ENCODE measurements at places on chromosomes 16 and 17.

GRCh38 chr17:57234739-57235092 lies 21.6 kb upstream of the MSI2 start:
- no peak for DNase-seq

- no peak for DNase-seq
These were observed 10.5 kb upstream of the METRNL start for GRCh38 chr17:83068641-83069570.

- no peak for DNase-seq
These were observed 49.7 kb downstream of the TOX3 start for GRCh38 chr16:52497067-52497816.

GRCh38 chr16:55465077-55465896 lies 13.7 kb upstream of the MMP2 start:
- DNase-seq = peak; percentile 64

GRCh38 chr17:66507103-66507923 lies 204.9 kb downstream of the PRKCA start:
- DNase-seq = peak; percentile 66

GRCh38 chr16:58266336-58266735 lies 28.5 kb downstream of the PRSS54 start:
- DNase-seq = no peak

GRCh38 chr17:41796121-41796895 lies 9.8 kb upstream of the JUP start:
- DNase-seq = no peak

DNA sequence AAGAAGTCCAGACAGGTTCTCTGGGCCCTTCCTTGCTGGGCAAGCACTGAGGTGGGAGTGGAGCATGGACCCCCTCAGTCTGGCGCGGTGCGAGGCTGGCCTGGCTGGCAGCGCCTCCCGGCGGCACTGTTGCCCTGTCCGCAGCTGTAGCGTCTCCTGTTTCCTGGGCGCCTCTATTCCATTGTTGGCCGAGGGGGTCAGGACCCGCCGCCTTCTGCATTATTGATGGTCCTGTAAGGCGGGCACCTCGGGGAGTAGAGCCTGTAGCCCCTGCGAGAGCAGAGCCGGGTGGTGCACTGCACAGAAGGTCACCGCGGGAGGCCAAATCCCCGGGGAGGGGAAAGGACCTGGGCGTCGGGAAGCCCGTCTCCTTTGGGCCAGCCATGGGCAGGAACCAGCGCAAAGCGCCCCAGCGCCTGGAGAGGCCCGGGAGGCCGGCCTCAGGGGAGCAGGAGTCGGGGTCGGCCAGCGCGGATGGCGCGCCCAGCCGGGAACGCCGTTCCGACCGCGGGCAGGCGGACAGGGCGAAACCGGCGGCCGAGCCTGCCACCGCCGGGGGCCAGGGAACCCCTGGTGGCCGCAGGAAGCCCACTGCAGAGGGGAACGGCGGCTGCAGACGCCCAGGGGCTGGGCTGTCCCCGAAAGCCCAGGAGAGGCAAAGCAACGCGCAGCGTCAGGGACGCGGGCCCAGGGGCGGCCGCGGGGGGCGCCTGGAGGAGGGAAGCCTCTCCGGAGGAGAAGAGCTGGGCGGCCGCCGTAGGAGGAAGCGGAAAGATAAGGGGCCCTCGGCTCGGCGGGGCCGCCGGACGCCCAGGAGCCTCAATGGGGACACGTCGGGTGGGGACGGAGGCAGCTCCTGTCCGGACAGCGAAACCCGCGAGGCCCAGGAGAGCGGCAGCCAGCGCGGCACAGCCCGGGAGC lies at the start of gene MYO15B:
MYO15B (plus strand) TSS at position 126 of the 921 bp plus-strand sequence; CDS start at position 384, 258 bp downstream.
- no peak for DNase-seq

DNA sequence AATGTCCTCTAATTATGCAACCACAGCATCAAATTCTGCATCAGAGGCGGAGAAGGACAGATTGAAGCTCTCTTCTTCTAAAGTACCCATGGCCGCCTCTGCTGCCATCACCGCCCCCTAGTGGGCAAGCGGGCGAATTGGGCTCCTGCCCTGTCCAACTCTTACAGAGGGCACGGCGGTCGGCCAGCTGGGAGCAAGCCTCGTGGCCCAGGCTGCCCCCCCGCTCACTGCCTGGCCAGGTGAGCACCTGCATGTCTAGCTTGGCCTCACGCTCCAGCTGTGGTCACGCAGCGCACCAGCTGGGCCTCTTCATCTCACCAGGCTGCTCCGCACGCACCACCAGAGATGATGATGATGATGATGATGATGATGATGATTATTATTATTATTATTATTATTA lies 146.1 kb upstream of the TOM1L1 start:
- no peak for DNase-seq

GRCh38 chr16:22946433-22946832 lies 132.5 kb downstream of the HS3ST2 start:
- DNase-seq = no peak

DNA sequence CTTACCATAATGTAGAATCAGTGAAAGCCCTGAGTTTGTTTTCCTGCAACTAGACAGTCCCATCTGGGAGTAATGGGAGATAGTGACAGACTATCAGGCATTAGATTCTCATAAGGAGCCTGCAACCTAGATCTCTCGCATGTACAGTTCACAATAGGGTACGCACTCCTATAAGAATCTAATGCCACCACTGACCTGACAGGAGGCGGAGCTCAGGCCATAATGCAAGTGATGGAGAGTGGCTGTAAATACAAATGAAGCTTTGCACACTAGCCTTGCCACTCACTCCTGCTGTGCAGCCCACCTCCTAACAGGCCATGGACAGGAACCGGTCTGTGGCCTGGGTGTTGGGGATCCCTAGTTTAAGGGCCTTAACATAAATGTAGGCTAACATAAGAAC lies 21.4 kb downstream of the THUMPD1 start:
- no peak for DNase-seq

DNA sequence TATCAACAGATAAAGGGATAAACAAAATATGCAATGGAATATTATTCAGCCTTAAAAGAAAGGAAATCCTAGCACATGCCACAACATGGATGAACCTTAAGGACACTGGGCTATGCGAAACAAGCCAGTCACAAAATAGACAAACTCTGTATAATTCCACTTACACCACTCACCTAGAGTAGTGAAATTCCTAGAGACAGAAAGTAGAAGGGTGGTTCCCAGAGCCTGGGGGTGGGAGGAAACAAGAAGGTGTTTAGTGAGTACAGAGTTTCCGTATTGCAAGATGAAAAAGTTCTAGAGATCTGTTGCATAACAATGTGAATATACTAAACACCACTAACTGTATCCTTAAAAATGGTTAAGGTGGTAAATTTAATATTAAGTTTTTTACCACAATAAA lies 10.0 kb downstream of the SPOP start:
- no peak for DNase-seq

GRCh38 chr16:48188449-48189102 lies 32.8 kb upstream of the ABCC12 start:
- DNase-seq = no peak

GRCh38 chr17:4261452-4261851 lies 2.3 kb downstream of the ANKFY1 start:
- DNase-seq = no peak

GRCh38 chr16:11256661-11257130 lies 692 bp upstream of the SOCS1 start:
- peak; percentile 62 for DNase-seq

- no peak for DNase-seq
These were observed 96.3 kb upstream of the RCVRN start for GRCh38 chr17:10001306-10001873.

- peak; percentile 26 for DNase-seq
These were observed 22.0 kb upstream of the PHLPP2 start for GRCh38 chr16:71746442-71747046.

DNA sequence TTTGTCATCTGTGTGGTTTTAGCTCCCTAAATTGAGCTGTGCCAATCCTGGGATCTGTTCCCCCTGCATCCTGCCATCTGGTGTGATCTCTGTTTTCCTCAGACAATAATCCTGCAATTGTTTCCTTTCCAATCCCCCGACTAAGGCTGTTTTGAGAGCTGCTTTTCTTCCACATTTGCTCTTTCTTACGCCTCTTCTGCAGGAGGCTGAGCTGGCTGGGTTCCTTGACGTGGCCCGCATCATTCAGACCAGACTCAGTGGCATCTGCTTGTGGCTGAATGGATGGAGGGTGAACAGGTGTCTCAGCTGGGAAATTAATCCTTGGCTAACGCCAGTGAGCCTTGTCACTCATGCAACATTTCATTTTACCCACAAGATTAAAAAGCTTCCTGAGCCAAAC lies 9.8 kb upstream of the MED9 start:
- DNase-seq = no peak

DNA sequence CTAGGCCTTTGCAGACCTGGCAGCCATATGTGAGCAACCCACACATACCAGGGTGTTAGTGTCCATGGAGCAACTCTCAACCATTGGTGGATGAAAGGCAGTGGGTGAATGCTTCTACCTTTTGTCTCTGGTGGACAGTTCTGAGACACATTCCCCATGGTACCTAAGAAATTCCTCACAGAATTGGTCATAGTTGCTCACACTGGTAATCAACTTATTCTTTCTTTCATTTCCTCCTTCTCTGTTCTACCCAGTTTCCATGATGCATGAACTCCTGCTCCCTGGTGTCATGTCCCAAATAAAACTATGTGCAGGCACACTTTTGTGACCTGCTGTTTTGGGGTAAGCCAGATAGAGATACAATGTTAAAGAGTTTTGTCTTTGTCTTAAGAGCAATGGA lies 33.2 kb upstream of the MPHOSPH6 start:
- DNase-seq = no peak

DNA sequence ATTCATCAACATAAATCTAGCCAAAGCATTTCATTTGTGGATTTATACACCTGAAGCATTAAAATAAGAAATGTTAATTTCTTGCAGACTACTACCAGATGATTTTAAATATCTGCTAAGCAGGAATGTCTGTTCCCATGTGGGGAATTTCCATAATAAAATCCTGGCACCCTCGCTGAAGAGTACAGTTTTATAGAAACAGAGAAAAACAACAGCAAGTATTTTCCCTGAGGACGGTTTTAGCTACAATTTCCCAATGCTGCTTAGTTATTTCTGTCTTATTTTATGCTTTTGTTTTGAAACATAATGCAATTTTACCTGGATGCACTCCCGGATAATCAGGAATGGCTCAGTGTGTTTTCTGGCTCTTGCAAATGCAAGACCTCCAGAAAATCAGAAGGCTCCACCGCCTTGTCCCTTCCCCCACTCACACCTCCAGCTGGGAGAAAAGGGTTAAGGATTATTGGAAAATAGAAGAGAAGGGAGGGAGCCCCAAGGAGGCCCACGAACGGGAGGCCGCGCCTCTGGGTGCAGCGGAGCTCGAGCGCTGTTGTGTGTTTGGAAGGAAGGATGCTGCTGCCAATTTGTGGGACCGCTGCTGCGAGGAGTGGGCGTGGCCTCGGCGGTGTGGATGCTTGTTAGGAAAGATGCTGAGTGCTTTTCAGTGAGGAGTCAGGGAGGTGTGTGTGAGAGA lies at the start of gene CNTNAP4:
CNTNAP4 (plus strand) TSS at position 657 of the 694 bp plus-strand sequence. CDS start 262 bp downstream, outside the sequence.
- no peak for DNase-seq

GRCh38 chr17:44374306-44375195 lies 10.9 kb upstream of the FAM171A2 start:
- no peak for DNase-seq

DNA sequence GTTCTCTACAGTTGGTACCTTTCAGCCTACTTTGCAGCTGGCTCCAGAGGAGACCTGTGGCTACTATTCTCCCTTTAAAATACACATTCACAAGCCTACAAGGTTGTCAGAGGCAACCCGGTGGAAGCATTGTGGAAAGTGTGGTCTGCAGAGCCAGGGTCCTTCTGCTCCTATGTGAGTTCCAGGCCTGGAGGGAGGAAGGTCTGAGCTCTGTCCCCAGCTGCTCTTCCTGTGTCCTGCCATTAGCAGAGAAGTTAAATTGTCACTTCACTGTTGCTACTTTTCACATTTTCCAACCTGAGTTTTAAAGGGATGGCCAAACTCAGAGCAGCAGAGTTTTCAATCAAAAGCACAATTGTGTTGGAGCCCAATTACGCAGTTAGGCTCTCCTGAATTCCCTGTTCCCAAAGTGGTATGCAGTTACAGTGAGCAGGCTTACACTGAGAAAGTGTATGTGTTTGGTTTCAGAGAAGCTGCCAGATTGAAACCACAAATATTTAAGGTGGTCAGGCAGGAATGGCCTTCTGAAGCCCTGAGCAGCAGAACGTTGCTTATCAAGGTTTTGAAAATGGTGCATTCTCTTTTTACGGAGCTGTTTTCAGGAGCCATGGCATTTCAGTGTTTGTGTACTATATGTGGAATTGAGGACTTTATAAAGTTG lies 25.0 kb downstream of the MAP3K3 start:
- no peak for DNase-seq

- DNase-seq = no peak
These were observed 6.5 kb downstream of the CRK start for GRCh38 chr17:1449412-1449967.

- DNase-seq = no peak
These were observed 30.1 kb downstream of the PRKCB start for GRCh38 chr16:23865853-23866252.

GRCh38 chr17:13671771-13672170 lies 70.0 kb upstream of the HS3ST3A1 start:
- DNase-seq = no peak

GRCh38 chr16:46859719-46860152 lies 24.4 kb upstream of the GPT2 start:
- DNase-seq = peak; percentile 94

GRCh38 chr17:27634776-27635175 lies 3.8 kb downstream of the LGALS9 start:
- DNase-seq = no peak

DNA sequence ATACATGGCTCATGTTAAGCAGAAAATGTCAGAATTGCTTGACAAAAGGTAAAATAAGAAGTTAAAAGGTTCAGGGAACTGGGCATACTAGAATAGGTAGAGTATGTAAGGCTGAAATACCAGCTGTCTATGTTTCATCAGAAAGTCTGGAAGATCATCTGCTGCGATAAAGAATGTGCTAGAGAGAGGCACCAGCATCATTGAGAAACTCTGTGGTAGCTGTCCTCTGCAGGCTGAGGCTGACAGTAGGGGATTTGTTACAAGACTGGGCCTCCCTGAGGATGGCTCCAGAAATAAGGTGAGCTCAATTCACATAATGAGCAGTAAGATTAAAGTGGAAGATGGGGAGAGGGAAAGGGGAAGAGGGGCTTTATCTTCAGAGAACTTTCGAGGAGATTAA lies 4.5 kb upstream of the ZNF287 start:
- no peak for DNase-seq

DNA sequence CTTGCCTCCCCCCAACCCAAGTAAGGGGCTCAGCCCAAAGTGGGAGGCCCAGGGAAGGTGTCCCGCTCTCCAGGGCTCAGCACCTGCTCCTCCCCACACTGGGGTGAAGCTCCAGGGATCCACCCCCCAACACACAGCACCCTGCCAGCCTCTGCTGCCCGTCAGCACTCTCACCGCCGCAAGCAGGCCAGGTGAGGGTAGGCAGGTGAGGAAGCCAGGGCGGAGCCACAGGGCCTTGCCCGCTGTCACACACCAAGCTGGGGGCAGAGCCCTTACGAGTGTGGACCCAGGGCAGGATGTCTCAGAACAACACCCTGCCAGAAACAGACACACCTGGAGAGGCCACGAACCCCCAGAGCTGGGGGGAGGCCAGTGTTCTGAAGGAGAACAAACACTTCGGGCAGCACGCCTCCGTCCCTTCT lies 19.5 kb downstream of the PLLP start:
- no peak for DNase-seq

GRCh38 chr17:75087558-75088453 lies at the start of gene SLC16A5:
Gene SLC16A5, plus strand, starts transcription at chr17:75087954. Its CDS starts 5,683 bp downstream, at chr17:75093637.
- peak; percentile 82 for DNase-seq

- no peak for DNase-seq
These were observed 76.8 kb downstream of the CCDC182 start for GRCh38 chr17:57668332-57668731.

- DNase-seq = no peak
These were observed 6.0 kb upstream of the TXNDC11 start for GRCh38 chr16:11748404-11749254.
